ENCODE measurements at places on chromosomes 2 and 18. TPM values are rescaled to one million over a fixed set of nuclear protein-coding genes. Genes with fewer than 3 reads are reported as not detected.

The ZSWIM2 gene
- 0.37 TPM for total RNA-seq

The CRACDL gene
- total RNA-seq: 5.7 TPM

The CYP27C1 gene
- total RNA-seq: not detected

The ZNF521 gene
- 38.1 TPM for total RNA-seq

The UGT1A8 gene
- not detected for total RNA-seq

The GALNT5 gene
- total RNA-seq: 0.06 TPM

The CNGA3 gene
- 0.25 TPM for total RNA-seq

The SLC9A4 gene
- total RNA-seq: not detected

The TPGS2 gene
- 134 TPM for total RNA-seq

The SCN1A gene
- 0.09 TPM for total RNA-seq

The MRPL44 gene
- total RNA-seq: 32.4 TPM
